ENCODE measurements at places on chromosomes 1 and 21.

DNA sequence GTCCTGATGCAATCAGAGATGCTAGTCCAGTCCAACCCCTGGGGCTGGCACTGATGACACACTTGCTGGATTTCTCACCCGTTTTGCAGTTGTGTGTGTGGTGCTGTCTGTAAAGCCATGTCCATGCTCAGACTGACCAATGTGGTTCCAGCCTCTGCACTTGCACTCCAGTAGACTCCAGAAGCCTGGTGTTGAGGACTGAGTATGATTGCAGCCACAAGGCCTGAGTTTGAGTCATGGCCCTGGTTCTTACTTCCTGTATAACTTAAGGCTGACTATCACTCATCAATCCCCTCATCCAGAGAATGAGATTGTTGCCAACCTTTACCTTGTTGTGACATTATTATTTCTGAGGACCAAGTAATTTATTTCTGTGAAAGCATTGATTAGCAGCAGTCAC lies 34.8 kb upstream of the IKBKE start:
- peak; percentile 55 for DNase-seq

- no peak for DNase-seq
Observed at GRCh38 chr1:25821630-25822091, 1.9 kb downstream of the MTFR1L start.

GRCh38 chr1:173646656-173647055 lies 11.5 kb downstream of the TEX50 start:
- DNase-seq, result no peak

GRCh38 chr1:10774615-10775310 lies 21.7 kb downstream of the CASZ1 start:
- DNase-seq, result no peak

GRCh38 chr21:33427051-33427450 lies 23.8 kb downstream of the IFNGR2 start:
- DNase-seq, result no peak

- DNase-seq, result no peak
Observed at GRCh38 chr1:198850196-198850595, 211.4 kb downstream of the PTPRC start.

DNA sequence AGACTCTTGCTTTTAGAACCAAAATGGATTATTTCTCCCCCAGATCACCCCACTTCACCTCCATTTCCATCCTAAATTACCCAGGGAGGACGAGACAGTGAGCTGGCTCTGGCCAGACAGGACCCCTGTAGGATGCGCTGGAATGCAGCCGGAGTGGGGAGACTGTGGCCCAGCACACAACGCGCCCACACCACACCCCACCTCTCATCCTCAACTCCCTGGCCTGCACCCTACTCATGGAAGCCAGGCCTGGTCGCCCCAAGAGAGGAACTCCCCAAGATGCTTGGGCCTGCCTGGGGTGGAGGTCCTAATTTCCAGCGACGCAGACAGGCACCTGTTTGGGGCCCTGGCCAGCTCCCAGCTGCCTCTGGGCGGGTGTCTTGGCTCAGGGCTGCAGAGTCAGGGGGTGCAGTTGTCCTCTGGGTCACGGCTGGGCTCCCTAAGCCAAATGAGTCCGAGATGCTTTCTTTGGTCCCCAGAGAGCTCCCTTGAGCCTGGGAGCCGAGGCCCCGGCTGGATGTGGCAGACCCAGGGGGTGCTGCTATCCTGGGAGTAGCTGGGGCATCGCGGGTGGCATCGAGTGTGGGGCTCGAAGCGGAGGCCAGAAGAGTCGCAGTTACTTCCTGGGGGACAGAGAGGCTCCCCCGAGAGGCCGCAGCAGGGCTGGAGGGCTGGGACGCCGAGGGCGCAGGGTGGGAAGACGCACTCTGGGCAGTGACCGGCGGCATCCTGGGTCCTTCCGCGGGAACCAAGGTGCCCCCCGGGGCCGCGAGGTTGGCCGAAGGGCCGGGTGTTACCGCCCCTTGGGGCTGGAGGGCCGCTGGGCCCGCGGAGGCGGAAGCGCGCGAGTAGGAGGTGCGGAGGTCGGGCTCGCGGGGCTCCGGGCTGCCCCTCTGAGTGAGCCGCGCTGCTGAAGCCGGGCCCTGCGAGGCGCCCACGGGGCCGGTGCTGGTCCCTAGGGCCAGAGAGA lies 10.4 kb downstream of the CLEC20A start:
- DNase-seq, result no peak

- DNase-seq, result no peak
Observed at GRCh38 chr1:26083208-26083607, 15.8 kb upstream of the TRIM63 start.

Measured in activated CD4-positive, alpha-beta T cell treated with anti-CD3 and anti-CD28 coated beads, Interleukin-2, Interleukin-6, amounts not matched to agents 100 ng/mL and 50 ng/mL, durations not matched to agents 16 hours and 8 hours (primary cell).